ENCODE measurements at places on chromosomes 3 and 15.

DNA sequence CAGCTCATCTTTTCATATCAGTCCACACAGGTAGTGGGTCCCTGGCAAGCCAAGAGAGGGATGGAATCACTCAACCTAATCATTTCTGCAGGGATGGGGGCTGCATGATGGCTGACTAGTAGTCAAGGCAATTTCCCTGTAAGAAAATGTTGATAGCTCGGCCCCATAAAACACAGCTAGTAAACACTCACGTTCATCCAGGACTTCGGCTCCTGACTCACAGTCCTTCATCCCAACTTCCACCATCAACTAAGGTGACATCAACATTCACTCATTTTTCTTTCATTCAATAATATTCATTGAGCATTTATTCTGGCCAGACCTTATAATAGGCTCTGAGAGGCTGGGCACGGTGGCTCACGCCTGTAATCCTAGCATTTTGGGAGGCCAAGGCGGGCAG, 4.4 kb upstream of the ACAP2 start:
- no peak for DNase-seq

DNA sequence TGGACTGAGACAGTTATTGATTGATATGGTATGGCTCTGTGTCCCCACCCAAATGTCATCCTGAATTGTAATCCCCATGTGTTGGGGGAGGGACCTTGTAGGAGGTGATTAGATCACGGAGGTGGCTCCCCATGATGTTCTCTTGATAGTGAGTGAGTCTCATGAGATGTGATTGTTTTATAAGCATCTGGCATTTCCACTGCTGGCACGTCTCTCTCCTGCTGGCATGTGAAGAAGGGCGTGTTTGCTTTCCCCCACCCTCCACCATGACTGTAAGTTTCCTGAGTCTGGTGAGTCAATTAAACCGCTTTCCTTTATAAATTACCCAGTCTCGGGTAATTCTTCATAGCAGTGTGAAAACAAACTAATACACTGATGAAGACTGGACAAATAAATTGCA, 105.6 kb upstream of the MELTF start:
- DNase-seq: no peak

GRCh38 chr3:126448136-126448892, 27.4 kb downstream of the ZXDC start:
- DNase-seq: no peak

DNA sequence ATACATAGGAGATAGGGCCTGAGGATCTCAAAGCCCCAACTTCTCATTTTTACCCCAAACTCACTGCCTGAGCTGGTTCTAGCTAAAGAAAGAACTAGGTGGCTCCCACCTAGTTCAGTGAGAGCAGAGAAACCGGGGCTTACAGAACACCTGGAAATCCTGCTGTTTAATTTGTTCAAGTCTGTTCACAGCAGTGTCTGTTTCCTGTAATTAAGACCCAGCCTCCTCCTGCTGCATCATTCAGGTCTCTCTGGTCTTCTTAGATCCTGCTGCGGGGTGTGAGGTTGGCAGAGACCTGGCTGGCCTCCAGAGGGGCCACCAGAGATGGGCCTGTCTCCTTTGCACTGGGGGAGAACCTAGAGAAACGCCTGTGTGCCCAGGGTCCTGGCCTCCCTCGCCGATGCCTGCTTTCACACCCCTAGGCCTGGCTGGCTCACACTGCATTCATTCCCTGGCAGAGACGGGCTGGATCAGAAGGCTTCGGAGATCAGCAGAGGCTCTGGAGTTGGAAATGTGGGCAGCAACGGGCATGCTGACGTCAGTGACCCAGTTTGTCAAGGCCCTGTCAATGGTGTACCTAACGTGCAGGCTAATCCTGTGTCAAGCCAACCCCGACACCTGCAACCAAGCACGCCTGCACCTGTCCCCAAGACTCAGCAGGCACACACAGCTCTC, 4.9 kb upstream of the CHRNA3 start:
- DNase-seq: no peak

DNA sequence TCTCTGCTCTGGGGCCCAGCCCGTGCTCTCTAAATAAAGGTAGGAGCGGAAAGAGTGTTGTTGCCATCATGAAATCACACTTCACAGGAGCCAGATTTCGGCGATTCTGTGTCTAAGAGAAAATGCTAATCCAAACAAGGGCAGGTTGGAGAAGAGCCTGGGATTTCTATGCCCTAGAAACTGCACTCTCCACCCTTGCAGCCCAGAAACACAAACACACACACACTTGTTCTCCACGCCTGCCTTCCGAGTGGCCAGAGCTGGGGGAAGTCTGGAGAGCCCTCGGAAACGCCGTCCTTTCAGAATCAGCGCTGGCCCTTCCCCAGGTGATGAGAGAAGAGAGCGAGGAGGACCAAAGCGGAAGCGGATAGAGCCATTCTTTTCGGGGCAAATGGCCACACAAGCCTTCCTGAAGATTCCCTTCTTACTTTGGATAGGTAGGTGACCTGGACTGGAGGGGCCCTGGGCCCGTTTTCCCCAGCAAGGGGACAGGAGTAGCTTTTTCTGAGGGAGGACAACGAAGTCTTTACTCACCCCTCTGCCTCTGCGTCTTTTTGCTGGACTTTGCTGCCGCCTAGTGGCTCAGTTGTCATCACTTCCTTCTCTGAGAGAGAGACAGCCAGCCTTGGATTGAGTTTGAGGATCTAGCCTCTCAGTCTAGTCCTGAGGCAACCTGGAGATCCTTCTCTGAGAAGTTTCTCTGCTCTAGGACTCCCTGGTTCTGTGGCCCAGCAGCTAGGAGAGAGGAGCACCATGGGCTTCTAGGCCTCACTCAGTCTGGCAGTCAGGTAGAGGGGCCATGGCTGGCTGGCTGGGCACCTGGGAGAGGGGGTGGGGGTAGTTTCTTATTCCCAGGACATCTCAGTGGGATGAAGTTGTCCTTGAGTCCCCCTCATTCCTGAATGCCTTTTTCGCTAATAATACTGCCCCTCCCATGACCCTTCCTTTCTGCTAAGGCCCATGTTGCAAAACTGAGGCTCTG, 37.7 kb downstream of the SENP8 start:
- peak; percentile 35 for DNase-seq

- no peak for DNase-seq
Measured at GRCh38 chr3:1007866-1008265, 85.0 kb upstream of the CNTN6 start.

GRCh38 chr3:152199102-152199840, 69.5 kb upstream of the MBNL1 start:
- peak; percentile 16 for DNase-seq

DNA sequence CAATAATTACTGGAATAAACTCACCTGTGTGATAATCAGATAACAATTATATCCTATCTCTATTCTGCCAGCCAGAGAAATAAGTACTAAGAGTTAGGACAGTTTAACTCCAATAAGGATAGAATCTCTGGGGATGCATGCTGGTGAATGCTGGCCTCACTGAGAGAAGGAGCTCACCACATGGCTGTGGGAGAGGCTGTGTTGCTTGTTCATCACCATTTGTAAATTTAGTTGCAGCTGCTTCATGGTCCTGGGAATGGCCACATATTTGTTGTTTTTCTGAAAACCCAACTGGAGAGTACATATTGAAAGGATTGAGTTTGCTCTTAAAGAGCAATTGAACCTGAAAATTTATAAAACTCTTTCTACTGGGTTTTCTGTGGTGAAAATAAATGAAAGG, 207.3 kb downstream of the NECTIN3 start:
- DNase-seq: no peak

GRCh38 chr3:187281191-187281714, 10.3 kb downstream of the MASP1 start:
- no peak for DNase-seq

GRCh38 chr3:100386437-100387074, 14.3 kb downstream of the TOMM70 start:
- no peak for DNase-seq

DNA sequence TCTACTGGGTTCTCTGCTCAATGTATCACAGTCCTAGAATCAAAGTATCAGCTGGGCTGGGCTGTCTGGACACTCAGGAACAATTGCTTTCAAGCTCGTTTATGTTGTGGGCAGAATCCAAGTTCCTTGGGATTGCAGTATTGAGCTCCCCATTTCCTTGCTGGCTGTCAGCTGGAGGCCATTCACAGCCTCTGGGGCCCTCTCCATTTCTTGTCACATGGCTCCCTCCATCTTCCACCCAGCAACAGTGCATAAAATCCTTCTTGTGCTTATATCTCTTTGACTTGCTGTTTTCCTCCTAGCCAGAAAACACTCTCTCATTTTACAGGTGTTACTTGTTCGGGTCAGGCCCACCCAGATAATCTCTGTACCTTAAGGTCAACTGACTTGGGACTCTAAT, 363.5 kb downstream of the IGSF11 start:
- no peak for DNase-seq

- DNase-seq: no peak
Measured at GRCh38 chr3:8656240-8656639, 11.6 kb upstream of the SSUH2 start.

GRCh38 chr3:135452881-135453280, 512.6 kb upstream of the PPP2R3A start:
- DNase-seq: no peak

GRCh38 chr3:46702246-46703012, 1.2 kb downstream of the TMIE start:
- no peak for DNase-seq

DNA sequence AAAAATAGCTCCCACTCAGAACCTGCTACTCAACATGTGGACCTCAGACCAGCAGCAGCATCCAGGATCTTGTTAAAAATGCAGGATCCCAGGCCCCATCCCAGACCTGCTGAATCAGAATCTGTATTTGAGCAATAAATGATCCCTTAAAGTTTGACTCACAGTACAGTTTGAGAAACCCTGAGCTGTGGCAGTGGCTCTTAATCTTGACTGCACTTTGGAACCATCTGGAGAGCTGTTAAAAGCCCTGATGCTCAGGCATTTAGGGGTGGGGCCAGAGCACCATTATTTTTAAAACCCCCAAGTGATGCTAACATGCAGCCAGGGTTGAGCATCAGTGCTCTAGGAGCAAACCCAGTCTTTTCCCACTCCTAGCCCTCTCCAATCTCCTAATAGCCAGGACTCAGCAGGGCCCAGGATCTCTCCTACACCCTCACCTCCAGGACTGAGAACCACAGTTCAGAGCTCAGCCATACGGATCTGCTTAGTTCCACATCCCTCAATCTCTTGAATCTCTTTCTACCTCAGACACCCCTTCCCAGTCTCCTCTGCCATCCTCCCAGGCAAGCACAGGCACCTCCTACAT, 10.2 kb downstream of the RFTN1 start:
- DNase-seq: no peak

- DNase-seq: no peak
Measured at GRCh38 chr15:91265416-91265940, 165.4 kb downstream of the SV2B start.

DNA sequence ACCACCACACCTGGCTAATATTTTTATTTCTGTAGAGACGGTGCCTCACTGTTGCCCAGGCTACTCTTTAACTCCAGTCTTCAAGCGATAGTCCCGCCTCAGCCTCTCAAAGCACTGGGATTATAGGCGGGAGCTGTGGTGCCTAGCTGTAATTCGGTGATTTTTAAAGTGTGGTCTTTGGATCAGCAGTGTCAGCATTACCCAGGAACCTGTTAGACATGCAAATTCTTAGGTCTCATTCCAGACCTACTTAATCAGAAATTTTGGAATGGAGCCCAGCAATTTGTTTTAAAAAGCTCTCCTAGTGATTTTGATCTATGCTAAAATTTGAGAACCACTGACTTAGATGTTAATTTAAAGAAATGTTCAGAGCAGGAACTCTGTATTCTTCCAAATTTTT, 51.9 kb downstream of the GOLM2 start:
- DNase-seq: no peak

GRCh38 chr3:194064380-194065332, 71.3 kb upstream of the HES1 start:
- DNase-seq: no peak

- no peak for DNase-seq
Measured at GRCh38 chr15:34651997-34652725, 68.7 kb upstream of the GOLGA8B start.

DNA sequence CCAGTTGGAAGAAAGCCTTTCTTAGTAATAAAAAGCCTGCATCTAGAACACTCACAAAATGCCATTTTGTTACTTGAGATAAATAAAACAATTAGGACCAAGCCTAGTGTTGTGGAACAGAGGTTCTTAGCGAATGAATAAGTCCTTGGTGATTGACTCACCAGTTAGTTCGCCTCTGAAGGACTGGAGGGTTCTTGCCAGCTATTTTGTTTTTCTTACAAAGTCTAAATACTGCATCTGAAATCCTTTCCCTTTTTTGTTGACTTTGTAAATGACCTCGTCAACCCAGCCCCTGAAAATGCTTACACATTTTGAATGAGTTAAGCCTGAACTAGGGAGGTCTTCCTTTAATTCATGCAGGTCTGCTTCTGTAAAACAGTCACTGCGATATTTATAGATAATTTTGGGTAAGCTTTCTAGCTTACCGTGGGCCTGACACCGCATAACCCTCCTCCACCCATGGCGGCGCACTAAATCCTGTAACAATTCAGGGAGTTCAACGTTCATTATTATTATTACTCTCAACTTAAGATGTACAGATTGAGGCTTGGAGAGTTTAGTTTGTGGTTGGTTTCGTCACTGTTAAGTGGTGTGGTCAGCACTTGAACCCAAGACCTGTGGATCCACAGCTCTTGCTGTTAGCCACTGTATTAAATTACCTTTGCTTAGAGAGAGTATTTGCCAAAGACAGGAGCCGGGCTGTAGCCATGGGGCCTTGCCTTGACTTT, 45.0 kb upstream of the SACM1L start:
- no peak for DNase-seq

DNA sequence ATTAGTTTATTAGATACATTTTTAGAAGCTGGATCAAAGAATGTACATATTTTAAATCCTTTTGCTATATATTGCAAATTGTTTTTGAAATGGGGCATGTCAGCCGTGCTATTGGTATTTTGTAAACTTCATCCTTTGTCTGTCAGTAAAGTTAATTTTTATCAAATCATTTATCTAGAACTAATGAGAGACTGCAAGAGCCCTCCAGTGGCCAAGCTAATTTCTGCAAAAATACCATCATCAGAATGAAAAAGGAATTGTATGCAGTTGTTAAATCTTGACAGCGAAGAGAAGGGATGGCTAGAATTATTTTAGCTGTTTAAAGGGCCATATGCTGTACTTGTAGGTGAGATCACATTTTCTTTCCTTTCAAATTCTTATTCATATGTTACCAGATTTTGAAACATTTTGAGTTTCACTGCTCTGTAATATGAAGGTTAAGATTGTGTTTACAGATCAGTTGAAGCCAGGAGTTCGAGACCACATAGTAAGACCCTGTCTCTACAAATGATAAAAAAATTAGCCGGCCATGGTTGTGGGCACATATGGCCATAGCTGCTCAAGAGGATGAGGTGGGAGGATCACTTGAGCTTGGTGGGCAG, 8.1 kb upstream of the CLDN11 start:
- no peak for DNase-seq

- no peak for DNase-seq
Measured at GRCh38 chr3:99663977-99664376, 25.6 kb downstream of the COL8A1 start.

- DNase-seq: no peak
Measured at GRCh38 chr15:46344115-46344724, 709.4 kb downstream of the SQOR start.

- DNase-seq: no peak
Measured at GRCh38 chr3:69491975-69492374, 106.1 kb upstream of the FRMD4B start.

All from hypothalamus (tissue), 51 donors.